Suppressor macrophage treated with lipopolysaccharide for 4 hours (primary cell): ENCODE measurements at places on chromosomes 2 and 18.
A peak's percentile ranks its signal among the peaks of the same experiment; 100 is the strongest.

DNA sequence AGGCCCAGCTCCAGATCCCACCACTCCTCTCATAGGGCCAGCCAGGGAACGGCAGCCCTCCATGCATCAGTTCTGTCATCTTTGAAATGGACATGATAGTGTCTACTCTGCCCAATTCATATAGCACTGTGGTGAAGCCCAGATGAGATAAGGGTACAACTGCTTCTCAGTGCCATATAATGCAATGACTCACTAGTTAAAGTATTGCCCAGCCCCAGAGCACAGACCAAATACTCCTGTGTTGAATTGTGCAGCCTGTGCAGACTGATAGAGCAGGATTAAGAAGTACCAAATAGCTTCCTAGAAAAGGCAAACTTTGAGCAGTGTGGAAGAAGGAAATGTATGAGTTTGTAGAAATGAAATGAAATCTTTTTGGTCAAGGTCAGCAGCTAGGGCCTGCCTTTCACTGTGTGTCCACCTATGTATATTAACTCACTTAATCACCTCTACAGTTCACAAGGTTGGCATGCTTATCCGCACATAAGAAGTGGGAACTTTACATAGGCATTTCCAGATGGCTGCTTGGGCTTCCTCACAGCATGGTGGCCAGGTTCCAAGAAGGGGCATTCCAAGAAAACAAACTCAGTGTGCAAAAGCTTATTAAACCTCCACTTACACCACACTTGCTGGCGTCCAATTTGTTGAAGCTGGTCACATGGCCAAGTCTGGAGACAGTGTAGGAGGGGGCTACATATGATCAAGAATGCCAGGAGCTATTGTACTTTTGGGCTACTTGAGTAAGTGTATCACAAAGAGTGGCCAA lies 102.8 kb upstream of the COPS8 start:
- DNase-seq, result no peak

DNA sequence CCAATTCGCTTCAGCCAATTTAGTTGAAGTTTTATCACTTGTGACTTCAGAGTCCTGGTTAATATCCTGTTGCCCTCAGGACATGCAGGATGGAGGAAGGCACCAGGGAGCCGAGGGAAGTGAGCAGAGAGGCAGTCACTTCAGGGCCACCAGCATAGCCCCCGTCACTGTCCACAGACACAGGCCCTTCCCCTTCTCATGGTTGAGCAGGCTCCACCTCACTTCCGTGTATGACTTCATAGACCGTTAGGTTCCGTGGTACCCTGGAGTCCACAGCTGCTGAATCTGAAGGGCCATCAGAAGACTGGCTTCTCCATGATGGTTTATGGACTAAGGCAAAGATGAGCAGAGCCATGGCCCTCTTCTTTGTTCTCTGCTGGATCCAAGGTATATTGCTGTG lies at the start of gene C2orf92:
Gene C2orf92, plus strand, starts transcription at position 266 of the 400 bp plus-strand sequence. Its CDS starts 76 bp downstream, at position 342.
- no peak for DNase-seq

DNA sequence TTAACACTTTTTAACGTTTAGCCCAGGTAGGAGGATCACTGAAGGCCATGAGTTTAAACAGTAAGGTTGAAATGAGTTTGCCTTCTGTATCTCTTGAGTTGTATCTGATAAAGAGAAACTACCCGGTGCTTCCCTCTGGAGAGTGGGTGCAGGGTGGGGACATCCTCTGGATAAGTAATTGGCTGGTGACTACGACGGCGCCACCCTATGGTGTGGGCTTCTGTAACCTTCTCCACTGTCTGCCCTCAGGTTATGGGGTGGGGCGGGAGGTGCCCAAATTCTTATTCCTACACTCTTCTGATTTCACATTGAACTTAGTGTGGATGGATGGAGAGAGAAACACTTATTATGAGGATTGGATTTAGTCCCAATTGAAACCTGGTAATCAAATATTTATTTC lies 68.8 kb downstream of the LDLRAD4 start:
- no peak for DNase-seq

DNA sequence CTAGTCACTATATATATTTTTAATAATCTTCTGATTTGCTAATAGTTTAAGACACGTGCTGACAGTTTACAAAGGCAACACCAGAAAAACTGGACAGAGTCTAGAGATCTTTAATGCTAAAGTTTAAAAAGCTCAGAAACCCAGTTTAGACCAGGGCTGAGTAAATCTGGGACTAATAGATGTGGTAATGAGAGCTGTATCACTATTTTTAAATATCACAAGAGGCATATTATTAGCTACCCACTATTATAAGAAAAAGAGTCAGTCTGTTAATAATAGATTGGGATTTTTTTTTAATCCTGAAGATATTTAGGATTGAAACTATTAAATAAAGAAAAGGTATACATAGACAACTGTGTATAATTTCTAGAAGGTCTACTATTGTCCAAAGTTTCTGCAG lies 299.9 kb downstream of the ZEB2 start:
- DNase-seq, result no peak

DNA sequence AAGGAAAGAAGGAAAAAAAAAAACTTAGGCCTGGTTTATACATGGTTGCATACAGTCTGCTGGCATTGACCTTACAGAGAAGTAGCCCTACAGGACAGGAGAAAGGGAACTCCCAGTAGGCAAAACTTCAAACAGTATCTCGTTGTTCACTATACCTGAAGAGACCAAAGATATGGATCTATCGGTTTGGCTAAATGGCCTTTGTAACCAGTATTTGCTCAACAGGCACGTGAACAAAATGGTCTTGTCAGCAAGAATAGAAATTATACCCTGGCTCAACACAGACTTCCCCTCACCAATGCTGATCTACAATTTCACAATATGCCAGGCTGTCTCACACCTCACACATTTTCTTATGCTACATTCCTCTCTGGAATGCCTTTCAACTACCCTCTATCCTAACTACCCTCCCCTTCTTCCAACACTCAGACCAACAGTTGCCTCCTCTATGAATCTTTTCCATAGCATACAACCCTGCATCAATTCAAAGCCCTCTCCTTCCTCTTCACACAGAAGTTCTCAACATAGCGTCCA lies 13.7 kb downstream of the HYCC2 start:
- peak; percentile 15 for DNase-seq

DNA sequence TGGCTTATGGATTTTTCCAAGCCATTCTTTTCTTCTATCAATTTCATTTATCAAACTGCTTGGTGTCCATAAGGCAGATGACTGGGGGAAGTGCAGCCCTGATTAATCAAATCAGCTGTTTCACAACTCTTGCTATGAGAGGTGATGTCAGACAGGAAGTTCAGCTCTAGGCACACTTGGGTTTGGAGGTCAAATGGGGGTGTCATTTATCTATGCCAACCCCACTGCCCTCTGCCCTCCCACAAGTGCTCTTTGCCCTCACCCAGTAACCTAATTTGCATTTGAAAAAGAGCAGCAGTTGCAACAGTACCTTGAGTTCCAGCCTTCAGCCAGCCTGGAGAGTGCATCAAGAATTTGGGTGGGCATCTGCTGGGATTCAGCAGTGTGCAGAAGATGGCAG lies 431.3 kb upstream of the SPRED2 start:
- DNase-seq, result peak; percentile 10

GRCh38 chr2:216171011-216171410 lies 61.9 kb downstream of the XRCC5 start:
- no peak for DNase-seq

GRCh38 chr2:216546641-216547403 lies 48.2 kb downstream of the RPL37A start:
- no peak for DNase-seq

- DNase-seq, result no peak
These were observed 128.3 kb downstream of the LRRC30 start for GRCh38 chr18:7358989-7359726.

GRCh38 chr18:75201282-75202270 lies 7.4 kb downstream of the PTGR3 start:
- no peak for DNase-seq

DNA sequence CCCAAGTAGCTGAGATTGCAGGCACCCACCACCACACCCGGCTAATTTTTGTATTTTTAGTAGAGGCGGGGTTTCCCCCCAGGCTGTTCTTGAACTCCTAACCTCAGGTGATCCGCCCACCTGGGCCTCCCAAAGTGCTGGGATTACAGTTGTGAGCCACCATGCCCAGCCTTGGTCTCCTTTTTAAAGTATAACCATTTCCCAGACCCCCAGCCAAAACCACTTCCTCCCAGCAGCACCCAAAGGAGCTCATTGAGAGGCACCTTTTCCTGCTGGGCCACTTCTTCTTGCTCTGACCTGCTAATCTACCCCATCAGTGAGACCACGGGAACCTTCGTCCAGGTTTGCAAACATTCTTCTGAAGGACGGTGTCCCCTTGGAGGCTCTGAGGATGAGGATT lies 69.9 kb downstream of the INPP5D start:
- DNase-seq, result no peak

DNA sequence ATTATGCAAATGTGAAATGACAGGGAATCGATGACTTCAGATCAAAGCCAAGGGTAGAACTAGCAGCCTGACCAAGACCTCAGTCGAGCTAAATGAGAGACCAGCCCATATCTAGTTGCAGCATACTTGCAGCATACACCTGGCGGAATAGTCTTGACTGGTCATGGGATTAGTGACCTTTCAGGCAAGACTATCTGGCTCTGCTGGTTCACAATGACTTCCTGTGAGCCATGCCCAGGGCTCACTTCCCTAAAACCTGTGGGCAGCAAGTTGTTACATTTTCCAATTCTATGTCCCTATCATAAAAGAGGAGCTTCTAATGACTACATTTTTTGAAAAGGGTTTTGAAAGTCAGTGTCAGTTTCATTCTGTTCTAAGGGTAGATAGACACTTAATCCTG lies 1624.9 kb upstream of the CELF4 start:
- peak; percentile 28 for DNase-seq

DNA sequence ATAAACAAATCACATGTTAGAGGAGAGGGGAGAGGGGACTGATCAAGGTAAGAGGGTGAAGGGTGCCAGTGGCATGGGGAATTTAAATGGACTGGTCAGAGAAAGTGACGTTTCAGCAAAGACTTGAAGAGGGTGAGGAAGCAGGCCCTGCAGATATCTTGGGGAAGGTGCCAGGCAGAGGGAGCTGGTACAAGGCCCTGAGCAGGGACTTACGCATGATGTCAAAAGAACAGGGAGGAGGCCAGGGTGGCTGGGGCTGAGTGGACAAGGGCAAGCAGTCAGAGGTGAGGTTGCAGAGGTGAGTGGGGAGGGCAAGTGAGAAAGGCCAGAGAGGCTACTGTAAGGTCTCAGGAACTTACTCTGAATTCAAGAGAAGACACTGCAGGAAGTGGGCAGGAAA lies 53.3 kb upstream of the RMP24 start:
- no peak for DNase-seq

DNA sequence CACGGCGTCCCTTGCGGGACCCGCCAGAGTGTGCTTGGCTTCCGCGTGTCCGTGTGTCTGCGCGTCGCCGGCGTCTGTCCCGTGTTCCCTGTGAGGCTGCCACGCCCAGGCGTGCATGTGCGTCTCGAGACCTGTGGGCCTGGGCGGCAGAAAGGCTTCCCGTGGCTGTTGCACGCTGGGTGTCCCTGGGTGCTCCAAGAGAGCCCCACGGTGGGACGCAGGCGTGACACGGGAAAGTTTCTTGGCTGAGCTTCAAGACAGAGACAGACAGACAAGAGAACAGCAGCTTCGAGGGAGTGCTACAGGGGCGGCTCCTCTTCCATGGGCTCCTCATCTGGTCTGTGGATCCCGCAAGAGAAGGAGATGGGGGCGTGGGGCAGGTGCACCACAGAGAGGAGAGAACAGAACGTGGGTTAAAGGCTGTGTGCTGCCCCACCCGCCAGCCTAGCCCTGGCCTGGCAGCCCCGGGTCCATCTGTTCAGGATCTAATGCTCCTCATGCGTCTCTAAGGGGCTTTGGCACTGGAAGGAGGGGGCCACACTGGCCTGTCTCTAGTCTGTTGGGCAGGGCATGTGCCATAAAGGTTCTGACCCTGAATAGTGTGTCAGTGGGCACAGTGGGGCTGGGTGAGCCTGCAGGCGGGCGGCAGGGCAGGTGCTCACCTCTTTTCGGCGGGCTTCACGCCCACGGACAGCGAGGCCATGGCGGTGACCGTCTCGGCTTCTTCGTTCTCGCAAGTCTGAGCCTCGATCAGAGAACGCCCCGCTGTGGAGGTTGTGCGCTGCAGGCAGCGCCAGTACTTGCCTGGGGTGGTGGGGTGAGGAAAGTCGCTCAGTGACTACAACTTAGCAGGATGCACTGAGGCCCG lies 205.1 kb downstream of the TWIST2 start:
- DNase-seq, result no peak

DNA sequence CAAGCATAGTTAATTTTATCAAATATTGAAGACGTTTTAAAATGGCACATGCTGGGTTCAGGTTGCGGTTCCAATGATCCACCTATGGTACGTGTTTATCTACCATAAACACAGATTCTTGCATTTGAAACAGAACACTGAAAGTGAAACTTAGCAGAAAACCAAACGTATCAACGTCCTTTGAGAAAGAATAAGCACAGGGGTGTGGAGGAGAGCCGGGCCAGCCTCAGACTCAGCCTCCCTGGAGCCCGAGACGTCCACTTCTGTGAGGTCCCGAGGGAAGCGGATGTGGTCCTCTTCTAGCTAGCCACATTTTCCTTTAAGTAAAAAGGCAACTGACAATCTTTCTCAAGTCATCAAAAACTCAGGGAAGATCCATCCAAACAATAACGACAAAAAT lies 195.9 kb downstream of the RTP5 start:
- no peak for DNase-seq

- DNase-seq, result no peak
These were observed 238.1 kb downstream of the SEPTIN10 start for GRCh38 chr2:109375656-109376055.

DNA sequence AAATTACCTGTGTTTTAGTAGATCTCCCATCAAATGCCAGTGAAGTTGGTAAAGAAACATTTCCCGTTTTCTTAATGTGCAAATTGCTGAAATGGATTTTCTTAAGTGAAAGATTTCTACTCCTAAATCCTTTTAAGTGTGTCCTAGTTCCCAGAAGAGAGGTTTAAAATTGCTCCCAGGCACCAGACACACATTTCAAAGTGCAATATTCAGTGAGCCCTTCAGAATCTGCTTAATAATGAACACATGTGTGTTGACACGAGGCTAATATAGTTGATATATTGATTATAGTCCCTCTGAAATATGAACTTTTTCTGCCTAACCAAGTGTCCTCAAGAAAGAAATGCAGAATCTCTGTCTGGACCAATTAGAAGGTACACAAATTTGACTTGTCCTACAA lies 861.7 kb upstream of the CNTNAP5 start:
- DNase-seq, result no peak

DNA sequence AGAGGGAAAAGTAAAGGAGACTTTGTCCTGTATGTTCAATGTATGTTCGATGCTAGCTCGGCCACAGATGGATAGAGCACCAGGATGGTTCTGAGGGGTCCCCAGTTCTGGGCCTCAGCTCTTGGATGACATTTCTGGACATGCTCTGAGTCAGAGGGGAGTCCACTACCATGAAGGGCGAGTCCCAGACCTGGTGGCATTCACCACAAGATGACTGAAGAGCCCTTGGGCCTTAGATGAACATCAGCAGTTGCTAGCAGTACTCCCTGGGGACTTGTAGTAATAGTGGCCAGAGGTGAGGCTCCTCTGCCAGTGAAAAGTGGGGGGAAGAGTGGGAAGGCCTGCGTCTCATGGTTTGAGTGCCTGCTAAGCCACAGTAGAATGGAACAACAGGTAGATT lies 109.5 kb downstream of the GRB14 start:
- no peak for DNase-seq

GRCh38 chr18:54712306-54712705 lies 116.0 kb upstream of the RAB27B start:
- no peak for DNase-seq
